Lower lobe of right lung (tissue), 2 donors: ENCODE measurements at places on chromosomes 4 and X. TPM values are rescaled to one million over a fixed set of nuclear protein-coding genes. Genes with fewer than 3 reads are reported as not detected.

GABRG1 gene
- not detected for total RNA-seq

- peaks cover 13% of the 10 kb centered on the region for H3K27me3 ChIP-seq
- H3K4me3 ChIP-seq: peak overlapping the region; percentile 65
- peaks cover 26% of the 10 kb centered on the region for H3K4me1 ChIP-seq
- H3K36me3 ChIP-seq: no peaks in the 10 kb centered on the region
- no peak overlapping the region for H3K27ac ChIP-seq
Observed at GRCh38 chr4:153151535-153152455, 52.4 kb upstream of the TRIM2 start.

- H3K36me3 ChIP-seq: no peaks in the 10 kb centered on the region
- no peaks in the 10 kb centered on the region for H3K27me3 ChIP-seq
- H3K4me3 ChIP-seq: no peak overlapping the region
- no peak overlapping the region for H3K27ac ChIP-seq
- DNase-seq: no peak
Observed at GRCh38 chr4:85571008-85571407, 96.1 kb downstream of the ARHGAP24 start.

UGT2B17 gene
- total RNA-seq: 0.18 TPM

GRCh38 chr4:88698519-88698918 is 890 bp upstream of the NAP1L5 start:
- no peaks in the 10 kb centered on the region for H3K4me1 ChIP-seq
- peaks cover 15% of the 10 kb centered on the region for H3K36me3 ChIP-seq
- no peak overlapping the region for H3K4me3 ChIP-seq

DNA sequence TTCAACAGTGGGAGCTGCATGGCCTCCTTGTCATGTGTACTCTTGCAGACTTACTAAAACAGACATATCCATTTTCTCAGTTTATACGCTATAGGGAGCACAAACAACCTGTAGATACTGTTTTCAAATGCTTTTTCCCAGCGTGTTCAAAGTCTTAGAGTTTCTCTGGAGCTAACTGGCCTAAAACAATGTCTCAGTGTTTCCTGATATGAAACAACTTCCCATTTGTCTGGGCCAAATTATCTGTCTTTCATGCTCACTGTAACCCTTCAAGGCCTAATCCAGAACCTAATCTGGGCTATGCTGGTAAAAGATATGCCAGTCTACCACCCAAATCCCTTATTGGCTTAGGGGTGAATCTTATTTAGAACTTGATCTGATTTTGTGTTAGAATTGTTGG is 38.8 kb downstream of the RAB40A start:
- H3K27ac ChIP-seq: no peak overlapping the region
- H3K4me3 ChIP-seq: no peak overlapping the region
- no peaks in the 10 kb centered on the region for H3K36me3 ChIP-seq
- no peaks in the 10 kb centered on the region for H3K4me1 ChIP-seq
- DNase-seq: no peak
- no peaks in the 10 kb centered on the region for H3K27me3 ChIP-seq

- H3K27me3 ChIP-seq: no peaks in the 10 kb centered on the region
- no peak overlapping the region for H3K27ac ChIP-seq
- H3K4me1 ChIP-seq: peaks cover 15% of the 10 kb centered on the region
- no peak overlapping the region for H3K4me3 ChIP-seq
- peaks cover 9% of the 10 kb centered on the region for H3K36me3 ChIP-seq
- no peak for DNase-seq
Observed at GRCh38 chr4:153555730-153556434, 89.7 kb downstream of the TMEM131L start.

STK32B gene
- 1.3 TPM for total RNA-seq

TMEM175 gene
- 45.3 TPM for total RNA-seq

DNA sequence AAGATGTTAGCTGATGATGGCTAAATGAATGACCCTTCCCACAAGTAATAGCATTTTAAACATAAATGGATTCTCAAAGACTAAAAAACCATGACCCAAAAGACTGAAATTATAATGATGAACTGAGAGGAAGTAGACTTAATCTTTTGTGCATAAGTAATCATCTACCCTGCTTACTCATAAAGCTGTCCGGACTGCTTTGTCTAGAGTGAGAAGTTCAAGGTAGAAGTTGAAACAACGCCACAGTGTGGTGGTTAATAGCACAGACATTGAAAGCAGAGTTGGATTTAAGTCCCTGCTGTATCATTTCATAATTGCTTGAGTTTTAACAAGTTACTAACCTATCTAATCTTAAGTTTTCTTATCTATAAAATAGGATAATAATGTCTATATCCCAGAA is 346.6 kb downstream of the CENPC start:
- no peaks in the 10 kb centered on the region for H3K27me3 ChIP-seq
- DNase-seq: no peak
- no peak overlapping the region for H3K27ac ChIP-seq
- H3K4me3 ChIP-seq: no peak overlapping the region

GRCh38 chrX:6460893-6461490 is 73.9 kb downstream of the VCX3A start:
- H3K36me3 ChIP-seq: no peaks in the 10 kb centered on the region
- H3K4me3 ChIP-seq: no peak overlapping the region
- no peak overlapping the region for H3K27ac ChIP-seq
- no peak for DNase-seq

DNA sequence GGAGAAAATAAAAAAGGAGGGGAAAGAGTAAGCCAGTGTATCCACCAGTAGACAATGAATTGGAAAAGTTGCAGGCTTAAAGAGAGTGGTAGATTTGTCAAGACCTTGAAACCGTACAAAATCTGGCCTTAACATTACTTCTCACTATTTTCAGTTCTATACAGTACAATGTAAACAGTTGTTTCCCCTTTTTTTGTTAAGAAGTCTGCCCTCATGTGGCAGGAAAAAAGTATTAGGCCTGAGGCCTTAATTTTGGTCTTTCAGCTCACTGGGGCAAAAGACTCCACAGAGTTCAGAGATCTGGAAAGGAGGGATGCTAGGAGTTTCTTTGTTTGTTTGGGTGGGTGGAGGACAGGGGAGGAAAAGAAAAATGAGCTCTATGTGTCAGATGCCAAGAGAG is 92.8 kb upstream of the CCDC160 start:
- H3K4me1 ChIP-seq: no peaks in the 10 kb centered on the region
- H3K4me3 ChIP-seq: no peak overlapping the region
- no peak for DNase-seq
- no peaks in the 10 kb centered on the region for H3K36me3 ChIP-seq
- no peaks in the 10 kb centered on the region for H3K27me3 ChIP-seq

DNA sequence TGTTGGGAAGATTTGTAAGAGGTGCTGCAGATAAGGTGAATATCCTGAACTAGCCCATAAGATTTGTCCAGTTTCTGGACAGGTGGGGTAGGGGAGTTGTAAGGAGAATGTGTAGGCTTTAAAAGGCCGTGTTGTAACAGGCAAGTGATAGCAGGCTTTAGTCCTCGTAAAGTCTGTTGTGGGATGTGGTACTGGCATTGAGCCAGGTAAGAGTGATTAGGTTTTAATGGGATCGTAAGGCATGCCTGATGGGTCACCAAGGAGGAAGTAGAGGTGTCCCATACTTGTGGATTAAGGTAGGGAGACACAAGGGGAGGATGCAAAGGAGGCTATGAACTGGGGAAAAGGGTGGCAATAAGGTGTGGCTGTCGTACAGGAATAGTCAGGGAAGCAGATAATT is 256.9 kb upstream of the DKK2 start:
- no peak for DNase-seq
- no peak overlapping the region for H3K4me3 ChIP-seq
- no peaks in the 10 kb centered on the region for H3K4me1 ChIP-seq
- H3K36me3 ChIP-seq: no peaks in the 10 kb centered on the region

DNA sequence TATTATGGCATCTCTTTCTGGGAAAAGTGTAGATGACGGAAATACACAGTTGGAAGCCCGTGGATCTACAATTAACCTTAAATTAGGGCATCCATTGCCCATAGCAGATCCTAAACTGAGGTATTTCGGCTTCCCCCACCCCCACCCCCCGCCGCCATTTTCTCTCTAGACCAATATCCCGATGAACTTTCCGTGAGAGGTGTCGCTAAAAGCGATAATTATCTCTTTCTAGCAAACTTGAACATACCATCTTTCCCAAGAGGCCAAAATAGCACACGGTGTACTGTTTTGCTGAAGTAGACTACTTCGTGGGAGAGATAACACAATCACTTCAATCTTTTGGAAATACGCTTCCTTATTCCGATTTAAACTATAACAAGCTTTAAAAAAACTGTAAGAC is 554 bp downstream of the KLHL15 start:
- H3K27me3 ChIP-seq: no peaks in the 10 kb centered on the region
- H3K36me3 ChIP-seq: no peaks in the 10 kb centered on the region
- H3K4me3 ChIP-seq: peak overlapping the region; percentile 75
- peak overlapping the region; percentile 95 for H3K27ac ChIP-seq

DNA sequence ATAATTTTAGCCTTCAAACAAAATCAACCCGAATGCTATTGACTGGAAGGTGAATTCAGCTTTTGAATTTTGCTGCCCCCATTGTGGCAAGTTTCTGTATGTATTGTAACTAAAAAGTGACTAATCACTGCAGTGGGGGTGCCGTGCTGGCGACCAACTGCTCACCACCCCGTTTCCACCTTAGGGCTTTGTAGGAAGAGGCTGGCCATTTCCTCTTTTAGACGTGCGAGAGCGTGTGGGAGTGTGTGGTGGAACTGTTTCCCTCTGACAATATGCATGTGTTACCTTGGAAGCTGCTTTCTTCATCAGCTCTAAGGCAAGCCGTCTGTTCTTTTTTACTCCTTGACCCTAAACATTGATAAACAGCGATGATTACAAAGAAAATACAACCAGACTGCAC is 78.8 kb downstream of the SEL1L3 start:
- H3K27ac ChIP-seq: no peak overlapping the region
- no peaks in the 10 kb centered on the region for H3K4me1 ChIP-seq
- no peak for DNase-seq
- H3K36me3 ChIP-seq: peaks cover 81% of the 10 kb centered on the region
- no peaks in the 10 kb centered on the region for H3K27me3 ChIP-seq

DNA sequence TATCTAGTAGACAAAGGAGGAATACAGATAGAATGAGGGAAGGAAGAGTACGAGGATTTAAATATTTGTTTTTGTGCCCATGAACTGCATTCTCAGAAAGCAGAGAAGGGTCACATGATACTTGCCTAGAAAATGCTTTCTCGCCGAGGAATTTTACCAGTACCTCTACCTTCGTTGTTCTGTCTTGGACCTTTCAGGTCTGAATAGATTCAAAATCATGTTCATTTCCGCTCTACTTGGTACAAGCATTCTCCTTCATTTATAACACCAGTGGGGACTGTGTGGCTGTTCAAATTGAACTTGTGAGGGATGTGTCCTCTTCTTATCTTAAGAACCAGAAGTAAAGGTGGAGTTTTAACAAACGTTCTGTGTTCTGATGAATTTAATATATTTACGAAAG is 1.9 kb downstream of the USP38 start:
- peaks cover 31% of the 10 kb centered on the region for H3K36me3 ChIP-seq
- no peaks in the 10 kb centered on the region for H3K27me3 ChIP-seq
- no peak for DNase-seq
- H3K4me3 ChIP-seq: peak overlapping the region; percentile 90
- peaks cover 50% of the 10 kb centered on the region for H3K4me1 ChIP-seq

DNAAF6 gene
- 2.0 TPM for total RNA-seq

DNA sequence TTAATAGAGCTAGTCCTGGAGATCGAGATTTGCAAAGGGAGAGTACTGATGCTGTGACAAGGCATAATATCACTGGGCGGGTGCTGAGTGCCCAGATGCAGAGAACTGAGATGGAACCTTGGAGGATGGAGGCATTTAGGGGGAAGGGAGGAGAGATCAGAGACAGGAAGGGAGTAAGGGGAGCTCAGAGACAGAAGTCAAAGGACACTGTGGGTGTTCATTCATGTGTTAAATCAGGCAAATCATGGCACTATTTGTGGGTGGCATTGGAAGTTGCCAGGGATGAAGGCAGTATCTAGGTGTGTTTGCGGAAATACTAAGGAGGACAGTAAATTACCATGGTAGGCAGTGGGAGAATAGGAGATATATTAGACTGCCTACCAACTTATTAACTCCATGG is 135.0 kb downstream of the RBM46 start:
- H3K27me3 ChIP-seq: no peaks in the 10 kb centered on the region
- no peaks in the 10 kb centered on the region for H3K36me3 ChIP-seq
- H3K4me3 ChIP-seq: no peak overlapping the region
- no peaks in the 10 kb centered on the region for H3K4me1 ChIP-seq
